Adrenal gland (tissue), 19 donors: ENCODE measurements at places on chromosomes 1 and 21. TPM values are rescaled to one million over a fixed set of nuclear protein-coding genes. Genes with fewer than 3 reads are reported as not detected.

- no peaks in the 10 kb centered on the region for H3K27me3 ChIP-seq
- H3K4me1 ChIP-seq = peaks cover 45% of the 10 kb centered on the region
- H3K4me3 ChIP-seq = peak overlapping the region; percentile 87
- H3K36me3 ChIP-seq = no peaks in the 10 kb centered on the region
- H3K27ac ChIP-seq = peak overlapping the region; percentile 96
- no peak for DNase-seq
These were observed 406 bp downstream of the PUSL1 start for GRCh38 chr1:1308756-1309250.

DNA sequence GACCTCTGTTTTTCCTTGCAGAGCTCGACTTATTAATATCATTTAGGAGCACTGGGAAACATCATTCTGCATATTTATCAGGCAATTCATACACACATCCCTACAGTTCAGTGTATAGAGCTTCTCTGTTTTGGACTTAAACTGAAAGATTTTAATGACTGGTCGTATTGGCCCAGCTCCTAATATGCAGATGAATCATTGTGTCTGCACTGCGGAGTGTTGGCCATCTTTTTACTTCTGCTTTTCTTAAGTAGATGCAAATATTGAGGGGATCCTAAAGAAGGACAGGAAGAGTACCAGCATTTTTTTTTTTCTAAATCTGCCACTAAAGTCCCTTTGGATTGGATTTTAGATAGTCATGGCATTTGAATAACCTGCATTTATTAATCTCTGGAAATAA is 154.8 kb downstream of the BACH1 start:
- no peaks in the 10 kb centered on the region for H3K36me3 ChIP-seq
- no peak overlapping the region for H3K4me3 ChIP-seq
- H3K27ac ChIP-seq = no peak overlapping the region

- DNase-seq = peak; percentile 92
- H3K4me1 ChIP-seq = peaks cover 12% of the 10 kb centered on the region
- H3K27ac ChIP-seq = peak overlapping the region; percentile 18
- no peaks in the 10 kb centered on the region for H3K36me3 ChIP-seq
These were observed 4.4 kb upstream of the ZNF692 start for GRCh38 chr1:248862998-248863881.

GRCh38 chr1:208475951-208476845 is 232.0 kb upstream of the PLXNA2 start:
- H3K4me3 ChIP-seq = no peak overlapping the region
- DNase-seq = peak; percentile 38
- peaks cover 4% of the 10 kb centered on the region for H3K4me1 ChIP-seq
- H3K27me3 ChIP-seq = no peaks in the 10 kb centered on the region

GRCh38 chr1:78651241-78651640 is 1.6 kb downstream of the IFI44 start:
- DNase-seq = no peak
- H3K4me1 ChIP-seq = peaks cover 35% of the 10 kb centered on the region
- no peaks in the 10 kb centered on the region for H3K36me3 ChIP-seq
- no peak overlapping the region for H3K4me3 ChIP-seq
- no peaks in the 10 kb centered on the region for H3K27me3 ChIP-seq
- peak overlapping the region; percentile 36 for H3K27ac ChIP-seq

DNA sequence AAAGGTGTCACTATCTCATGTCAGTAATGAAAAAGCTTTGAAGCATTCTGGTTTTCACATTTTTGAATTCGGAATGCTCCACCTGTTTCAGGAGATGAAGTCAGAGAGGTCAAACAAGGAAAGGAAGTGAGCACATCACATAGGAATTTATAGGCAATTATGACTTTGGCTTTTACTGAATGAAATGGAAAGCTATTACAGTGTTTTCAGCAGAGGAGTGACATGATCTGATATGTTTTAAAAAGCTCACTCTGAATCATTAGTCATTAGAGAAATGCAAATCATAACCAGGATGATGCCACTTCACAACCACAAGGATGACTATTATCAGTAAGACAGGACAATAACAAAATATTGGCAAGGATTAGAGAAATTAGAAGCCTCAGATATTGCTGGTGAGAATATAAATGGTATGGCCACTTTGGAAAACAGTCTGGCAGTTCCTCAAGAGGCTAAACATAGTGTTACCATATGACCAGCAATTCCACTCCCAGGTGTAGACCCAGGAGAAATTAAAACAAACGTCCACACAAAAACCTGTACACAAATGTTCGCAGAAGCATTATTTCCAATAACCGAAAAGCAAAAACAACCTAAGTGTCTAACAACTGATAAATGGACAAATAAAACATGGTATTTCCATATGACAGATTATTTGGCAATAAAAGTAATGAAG is 7.5 kb downstream of the TAF1A start:
- DNase-seq = no peak
- H3K4me3 ChIP-seq = no peak overlapping the region
- no peaks in the 10 kb centered on the region for H3K4me1 ChIP-seq
- no peaks in the 10 kb centered on the region for H3K36me3 ChIP-seq

DNA sequence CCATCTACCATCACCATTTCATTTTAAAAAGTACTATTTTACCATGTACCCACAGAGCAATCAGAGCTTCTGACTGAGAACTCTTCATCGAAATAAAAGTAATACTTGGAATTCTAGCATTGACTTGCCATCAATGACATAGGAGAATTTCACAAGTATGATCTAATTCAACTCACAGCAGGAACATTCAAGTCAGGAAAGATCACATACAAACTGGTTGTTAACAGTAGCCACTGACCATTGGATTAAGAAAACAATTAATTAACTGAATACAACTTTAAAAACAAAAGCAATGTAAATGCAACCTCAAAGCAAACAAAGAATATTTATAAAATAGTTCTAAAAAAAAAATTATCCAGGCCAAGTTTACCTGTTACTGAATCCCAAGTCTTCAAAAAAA is 18.8 kb downstream of the RNF115 start:
- peaks cover 24% of the 10 kb centered on the region for H3K4me1 ChIP-seq
- no peak for DNase-seq
- no peaks in the 10 kb centered on the region for H3K27me3 ChIP-seq
- no peak overlapping the region for H3K4me3 ChIP-seq
- H3K36me3 ChIP-seq = no peaks in the 10 kb centered on the region

DNA sequence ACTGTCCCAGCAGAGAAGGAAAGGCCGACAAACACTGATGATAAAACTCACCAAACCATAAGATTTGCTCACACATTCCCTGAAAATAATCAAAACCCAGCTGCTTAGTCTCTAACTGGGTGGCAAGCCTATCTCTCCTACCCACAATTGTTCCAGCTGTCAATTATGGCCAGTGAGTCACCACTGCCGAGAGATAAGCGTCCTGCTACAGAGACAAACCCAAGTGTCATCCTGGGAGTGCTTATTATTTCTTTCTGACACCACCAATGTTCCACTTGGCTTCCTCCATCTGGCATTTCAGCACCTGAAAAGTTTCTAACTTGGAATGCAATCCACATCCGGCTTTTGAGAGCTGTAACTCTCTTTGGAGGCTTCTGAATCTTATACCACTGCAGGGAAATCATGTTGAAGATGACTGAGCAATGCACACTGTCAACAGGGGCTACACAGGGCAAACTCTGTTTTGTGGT is 51.5 kb upstream of the VAV3 start:
- H3K27me3 ChIP-seq = peaks cover 11% of the 10 kb centered on the region
- H3K4me1 ChIP-seq = no peaks in the 10 kb centered on the region
- H3K27ac ChIP-seq = no peak overlapping the region
- no peaks in the 10 kb centered on the region for H3K36me3 ChIP-seq
- no peak overlapping the region for H3K4me3 ChIP-seq

DNA sequence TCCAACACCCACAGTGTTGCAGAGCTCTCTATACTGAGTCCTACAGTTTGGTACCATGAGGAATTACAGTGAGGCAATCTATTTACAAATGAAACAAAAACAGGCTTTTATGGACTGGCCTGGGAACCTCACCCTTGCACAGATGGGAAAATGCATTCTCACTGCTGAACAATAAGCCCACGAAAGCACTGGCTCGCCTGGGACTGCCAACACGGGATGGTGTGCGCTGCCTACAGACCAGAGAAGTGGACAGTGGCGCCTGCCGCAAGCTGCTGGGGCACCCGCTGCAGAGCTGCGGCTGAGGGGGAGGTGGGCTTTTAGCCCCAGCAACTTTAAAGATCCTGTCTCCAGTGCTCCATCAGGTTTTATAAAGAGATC is 28.5 kb upstream of the ABCG1 start:
- H3K27me3 ChIP-seq = no peaks in the 10 kb centered on the region
- H3K36me3 ChIP-seq = no peaks in the 10 kb centered on the region
- H3K4me3 ChIP-seq = no peak overlapping the region
- DNase-seq = no peak
- H3K27ac ChIP-seq = no peak overlapping the region

Gene SPATA1
- not detected for total RNA-seq
